SHP77 (cell line): ENCODE measurements at places on chromosomes 13 and 19.
A peak's percentile ranks its signal among the peaks of the same experiment; 100 is the strongest.

DNA sequence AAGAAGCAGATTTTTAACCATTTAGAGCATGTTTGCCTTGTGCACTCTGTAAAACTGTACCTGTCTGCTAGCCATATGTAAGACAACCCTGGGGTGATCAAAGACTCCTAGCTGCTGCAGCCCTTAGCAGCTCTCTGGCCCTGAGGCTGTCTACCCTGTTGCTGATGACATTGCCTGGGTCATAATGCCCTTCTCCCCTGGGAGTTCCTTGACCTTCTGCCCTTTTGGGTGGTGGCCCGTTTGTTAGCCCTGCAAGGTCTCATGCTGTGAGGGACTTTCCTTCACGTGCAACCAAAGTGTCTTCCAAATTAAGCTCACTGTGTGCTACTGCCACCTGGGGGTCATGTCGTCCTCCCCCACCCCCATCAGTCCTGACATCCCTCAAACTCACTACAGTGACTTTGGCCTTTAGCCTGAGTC, 7.4 kb downstream of the GPC6 start:
- no peak for DNase-seq

GRCh38 chr19:55320844-55321419, 4.2 kb downstream of the TMEM150B start:
- no peak for DNase-seq

GRCh38 chr19:48258350-48258749, 2.6 kb upstream of the CARD8 start:
- DNase-seq: no peak

- DNase-seq: no peak
Observed at GRCh38 chr13:89968470-89968869, 1379.0 kb upstream of the MIR17HG start.

GRCh38 chr13:63948045-63948444, 2532.4 kb upstream of the PCDH20 start:
- no peak for DNase-seq

GRCh38 chr13:54949735-54950134, 1921.1 kb downstream of the OLFM4 start:
- DNase-seq: no peak

DNA sequence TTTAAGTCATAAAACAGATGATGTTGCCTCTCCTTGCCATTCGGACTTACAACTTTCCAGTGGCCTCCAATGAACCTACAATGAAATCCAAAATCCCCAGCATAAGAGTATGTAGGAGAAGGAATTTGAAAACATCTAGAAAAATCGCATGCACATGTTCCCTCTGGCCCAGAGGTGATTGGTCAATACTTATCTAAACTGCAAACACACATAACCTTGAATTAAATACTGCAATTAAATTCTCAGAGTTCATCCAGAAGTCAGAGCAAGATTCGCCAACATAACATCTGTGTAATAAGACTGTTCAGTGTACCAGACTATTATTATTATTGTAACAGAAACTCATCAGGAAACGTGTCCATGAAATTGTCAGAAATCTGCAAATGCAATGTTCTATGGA, 82.2 kb upstream of the USP29 start:
- DNase-seq: no peak

DNA sequence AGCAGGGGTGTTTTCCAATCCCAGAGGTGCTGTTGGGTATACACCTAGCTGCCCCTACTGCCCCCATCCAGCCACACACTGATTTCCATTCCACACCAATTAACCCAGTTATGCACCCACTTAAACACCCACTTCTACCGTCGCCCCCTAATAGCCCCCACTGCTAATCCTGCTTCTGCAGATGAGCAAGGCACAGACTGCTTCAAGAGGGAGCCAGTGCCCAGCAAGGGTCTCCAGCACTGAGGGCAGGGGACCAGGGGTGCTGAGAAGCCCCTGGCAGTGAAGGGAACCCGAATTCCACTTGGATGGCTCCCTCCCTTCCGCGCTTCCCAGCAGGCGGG, 1.2 kb downstream of the FXYD7 start:
- no peak for DNase-seq

GRCh38 chr13:47475441-47475948, 525.6 kb downstream of the SUCLA2 start:
- no peak for DNase-seq

DNA sequence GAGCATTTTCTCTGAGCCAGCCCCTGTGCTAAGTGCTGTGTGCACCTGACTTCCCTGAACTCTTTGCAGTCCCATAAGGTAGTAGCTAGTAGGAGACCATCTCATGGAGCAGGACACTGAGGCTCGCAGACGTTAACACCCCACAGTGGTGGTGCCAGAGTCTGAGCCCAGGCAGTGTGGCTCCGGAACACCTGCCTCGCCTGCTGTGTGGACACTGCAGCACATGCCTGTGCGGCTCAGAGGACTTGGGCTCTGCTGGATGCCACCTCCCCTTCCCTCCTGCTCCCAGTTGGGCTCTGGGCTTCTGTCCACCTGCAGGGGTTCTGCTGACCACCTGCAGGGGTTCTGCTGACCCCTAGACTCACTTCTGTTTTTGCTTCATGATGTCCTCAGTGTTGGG, 27.0 kb upstream of the SIGLEC11 start:
- DNase-seq: no peak

- DNase-seq: no peak
Observed at GRCh38 chr13:32472194-32472621, 44.3 kb upstream of the N4BP2L1 start.

GRCh38 chr19:48669903-48670668, 2.7 kb downstream of the NTN5 start:
- no peak for DNase-seq

- no peak for DNase-seq
Observed at GRCh38 chr19:54426291-54426931, 11.1 kb downstream of the TTYH1 start.

DNA sequence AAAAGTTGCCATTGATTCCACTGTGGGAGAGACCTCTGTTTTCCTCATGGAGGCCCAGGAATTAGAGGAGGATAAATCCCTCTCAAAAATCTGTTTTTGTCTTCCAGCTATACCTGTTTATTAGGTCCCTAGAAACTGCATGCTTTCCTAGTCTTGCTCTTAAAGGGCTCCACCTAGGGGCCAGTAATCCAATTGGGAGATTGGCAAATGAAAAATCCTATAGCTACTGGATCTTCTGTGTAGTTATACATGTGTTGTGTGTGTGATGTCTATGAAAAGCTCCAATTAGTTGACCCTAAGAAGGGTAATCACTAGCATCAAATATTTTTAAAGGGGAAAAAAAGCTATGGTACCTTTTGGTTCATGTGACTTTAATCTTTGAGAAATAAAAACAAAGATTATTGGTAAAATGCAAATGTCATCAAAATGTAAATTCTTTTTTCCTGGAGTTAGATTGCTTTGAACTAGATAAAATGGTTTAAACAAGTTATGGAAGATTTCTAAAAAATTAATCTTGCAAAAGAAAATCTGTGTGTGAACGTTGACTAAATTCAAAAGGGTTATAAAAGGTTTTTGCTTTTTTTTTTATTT, 63.4 kb upstream of the C1QTNF9B start:
- DNase-seq: peak; percentile 4

- DNase-seq: no peak
Observed at GRCh38 chr19:17555929-17556813, 722 bp downstream of the COLGALT1 start.

DNA sequence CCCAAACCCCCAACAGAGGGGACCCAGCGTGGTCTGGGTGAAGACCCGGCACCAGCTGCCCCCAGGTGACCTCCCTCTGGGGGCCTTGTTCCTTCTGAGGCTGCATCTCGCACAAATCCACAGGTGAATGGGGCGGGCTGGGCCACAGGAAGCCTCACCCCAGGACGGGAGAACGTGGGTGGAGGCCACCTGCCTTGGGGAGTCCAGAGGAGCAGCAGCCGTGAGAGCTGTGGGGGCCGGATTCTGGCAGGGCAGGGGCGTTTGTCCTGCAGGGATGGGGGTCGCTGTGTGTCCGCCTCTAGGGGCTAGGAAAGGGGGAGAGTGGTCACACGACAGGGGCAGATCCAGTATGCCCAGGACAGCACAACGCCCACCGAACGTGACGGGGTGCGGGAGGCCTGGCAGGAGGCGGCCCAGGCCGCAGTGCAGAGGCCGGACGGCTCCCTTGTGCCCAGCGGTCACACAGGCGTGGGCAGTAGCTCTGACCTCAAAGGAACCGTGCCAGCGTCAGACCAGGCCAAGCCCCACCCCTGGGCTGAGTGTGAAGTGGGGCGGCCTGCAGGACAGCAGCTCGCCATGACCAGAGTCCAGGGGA, 6.7 kb downstream of the POLR2E start:
- DNase-seq: no peak

DNA sequence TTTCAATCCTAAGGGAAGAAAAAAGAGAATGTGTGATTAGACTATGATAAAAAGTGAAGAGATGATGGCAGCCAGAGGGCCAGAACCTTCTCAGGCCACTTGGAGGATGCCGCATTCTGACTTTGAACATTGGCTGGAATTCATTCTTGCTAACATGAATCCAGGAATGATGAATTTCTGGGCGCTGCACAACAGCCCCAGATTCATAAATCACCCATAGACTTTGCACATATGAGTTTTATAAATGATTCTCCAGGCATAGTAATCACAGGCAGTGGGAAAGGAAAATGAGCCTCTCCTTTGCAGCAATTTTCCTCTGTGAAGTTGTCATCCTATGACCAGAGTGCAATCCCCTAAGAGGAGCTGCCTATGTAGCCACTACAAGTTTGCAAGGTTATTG, 555.4 kb downstream of the KCTD12 start:
- DNase-seq: no peak

- DNase-seq: no peak
Observed at GRCh38 chr13:113722921-113723320, 36.1 kb upstream of the TMEM255B start.

- DNase-seq: peak; percentile 76
Observed at GRCh38 chr19:54162241-54162805, 2.8 kb upstream of the LENG1 start.

DNA sequence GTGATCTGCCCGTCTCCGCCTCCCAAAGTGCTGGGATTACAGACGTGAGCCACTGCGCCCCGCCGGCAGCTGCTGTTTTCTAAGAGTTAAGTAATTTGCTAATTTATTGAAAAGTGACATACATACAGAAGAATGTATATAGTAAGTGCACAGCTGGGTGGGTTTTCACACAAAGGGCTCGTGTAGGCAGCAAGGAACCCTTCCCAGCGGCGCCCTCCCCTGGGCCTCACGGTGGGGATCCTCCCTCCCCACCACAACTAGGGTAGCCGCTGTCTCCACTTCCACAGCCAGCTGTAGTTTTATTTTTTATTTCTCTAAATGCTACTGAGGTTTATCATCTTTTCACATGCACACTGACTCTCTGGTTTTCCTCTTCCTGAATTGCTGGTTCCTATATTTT, 64.9 kb downstream of the CRYL1 start:
- DNase-seq: no peak

DNA sequence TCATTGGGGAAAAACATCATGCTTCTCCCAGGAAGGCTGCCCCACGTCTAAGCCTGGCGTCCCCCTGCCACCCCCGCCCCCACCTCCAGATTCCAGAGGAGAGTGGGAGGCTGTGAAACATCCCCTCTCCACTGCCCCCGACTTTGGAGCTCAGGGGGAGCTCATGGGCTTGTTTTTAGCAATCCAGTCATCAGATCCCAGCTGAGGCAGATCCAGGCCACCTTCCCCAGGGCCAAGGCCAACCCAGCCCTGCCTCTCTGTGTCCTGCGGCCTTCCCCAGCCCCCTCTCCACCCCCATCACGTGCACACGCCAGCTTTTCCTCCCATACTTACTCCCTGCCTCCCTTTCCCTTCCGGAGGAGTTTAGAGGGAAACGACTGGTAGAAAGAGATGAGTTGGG, 38.8 kb downstream of the SHISA2 start:
- no peak for DNase-seq

DNA sequence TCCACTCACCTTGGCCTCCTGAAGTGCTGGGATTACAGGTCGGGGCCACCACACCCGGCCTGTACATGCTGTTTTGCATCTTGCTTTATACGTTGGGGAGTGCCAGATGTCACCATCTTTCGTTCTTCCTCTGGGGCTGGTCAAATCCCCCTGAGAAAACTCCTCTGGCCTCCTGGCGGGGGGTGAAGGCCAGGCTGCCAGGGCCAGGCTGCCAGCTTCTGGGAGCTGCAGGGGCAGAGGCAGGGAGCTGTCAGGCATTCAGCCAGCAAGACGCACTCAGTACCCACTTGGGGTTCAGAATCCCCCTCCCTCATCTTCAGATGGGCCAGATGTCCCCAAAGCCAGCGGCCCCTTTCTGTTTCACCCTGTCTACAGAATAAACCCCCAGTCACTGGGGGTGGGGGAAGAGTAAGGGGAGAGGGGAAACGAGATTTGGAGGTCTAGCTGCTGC, 16.1 kb downstream of the ZSWIM9 start:
- DNase-seq: no peak

DNA sequence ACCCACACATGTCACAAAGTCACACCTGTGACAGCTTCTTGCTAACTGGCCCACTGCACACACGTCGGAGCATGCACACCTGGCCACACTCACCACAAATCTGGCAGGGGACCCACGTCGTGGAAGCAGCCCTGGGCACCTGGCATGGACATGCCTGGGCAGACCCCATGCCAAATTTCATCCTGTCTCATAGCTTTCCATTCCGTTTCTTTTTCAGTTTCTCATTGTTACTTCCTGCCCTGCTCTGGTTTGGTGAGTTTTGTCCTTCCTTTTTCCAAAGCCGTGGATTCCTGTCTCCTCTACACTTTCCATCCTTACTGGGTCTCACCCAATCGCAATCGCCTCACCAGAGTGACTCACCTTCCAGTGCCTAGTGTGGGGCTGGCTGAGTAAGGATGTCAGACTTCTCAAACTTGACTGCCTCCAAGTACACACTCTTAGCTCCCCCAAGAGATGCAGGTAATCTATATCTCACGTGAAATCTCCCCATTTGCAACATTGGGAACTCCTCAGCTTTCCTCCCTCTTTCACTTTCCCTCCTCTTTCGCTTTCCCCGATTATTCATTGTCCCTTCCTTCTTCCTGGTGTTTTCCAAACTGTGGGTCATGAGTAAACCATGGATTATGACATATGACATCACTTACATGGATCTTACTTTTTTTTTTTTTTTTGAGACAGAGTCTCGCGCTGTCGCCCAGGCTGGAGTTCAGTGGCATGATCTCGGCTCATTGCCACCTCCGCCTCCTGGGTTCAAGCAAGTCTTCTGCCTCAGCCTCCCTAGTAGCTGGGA, 1.6 kb upstream of the BBC3 start:
- no peak for DNase-seq

- DNase-seq: peak; percentile 25
Observed at GRCh38 chr19:12090807-12091206, 26.3 kb downstream of the ZNF844 start.

DNA sequence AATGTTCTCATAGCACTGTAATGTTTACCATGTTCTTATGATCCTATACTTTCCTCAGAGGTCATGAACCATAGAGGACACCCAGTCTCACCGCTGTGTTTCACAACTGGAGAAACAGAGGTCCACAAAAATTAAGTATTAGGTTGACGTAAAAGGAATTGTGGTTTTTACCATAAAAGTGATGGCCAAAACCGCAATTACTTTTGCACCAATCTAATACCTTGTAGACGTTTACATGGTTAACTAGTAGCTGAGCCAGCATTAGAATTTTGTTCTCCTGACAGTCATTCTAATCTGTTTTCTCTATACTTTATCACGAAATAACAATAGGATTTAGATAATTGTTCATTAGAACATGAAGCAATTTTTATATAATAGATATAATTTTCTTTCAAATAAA, 763.4 kb upstream of the ARGLU1 start:
- DNase-seq: no peak
